Psoas muscle (tissue), 8 donors: ENCODE measurements at places on chromosomes 12 and 14. TPM values are rescaled to one million over a fixed set of nuclear protein-coding genes. Genes with fewer than 3 reads are reported as not detected.

The TAS2R7 gene
- not detected for polyA plus RNA-seq

The ZNF219 gene
- polyA plus RNA-seq, result 38.1 TPM

The RNFT2 gene
- 0.34 TPM for polyA plus RNA-seq

The PRKD1 gene
- polyA plus RNA-seq, result 0.65 TPM

The FAM222A gene
- 0.59 TPM for polyA plus RNA-seq

The NCOR2 gene
- 60.9 TPM for polyA plus RNA-seq

The TUNAR gene
- not detected for polyA plus RNA-seq

The HEBP1 gene
- polyA plus RNA-seq, result 19.4 TPM

The CEBPE gene
- polyA plus RNA-seq, result 0.19 TPM

The ANO2 gene
- 2.4 TPM for polyA plus RNA-seq

The GLI1 gene
- polyA plus RNA-seq, result 0.34 TPM

The KLRD1 gene
- polyA plus RNA-seq, result 0.13 TPM

The PIWIL1 gene
- polyA plus RNA-seq, result not detected
